ENCODE measurements at places on chromosomes 2 and 18.

DNA sequence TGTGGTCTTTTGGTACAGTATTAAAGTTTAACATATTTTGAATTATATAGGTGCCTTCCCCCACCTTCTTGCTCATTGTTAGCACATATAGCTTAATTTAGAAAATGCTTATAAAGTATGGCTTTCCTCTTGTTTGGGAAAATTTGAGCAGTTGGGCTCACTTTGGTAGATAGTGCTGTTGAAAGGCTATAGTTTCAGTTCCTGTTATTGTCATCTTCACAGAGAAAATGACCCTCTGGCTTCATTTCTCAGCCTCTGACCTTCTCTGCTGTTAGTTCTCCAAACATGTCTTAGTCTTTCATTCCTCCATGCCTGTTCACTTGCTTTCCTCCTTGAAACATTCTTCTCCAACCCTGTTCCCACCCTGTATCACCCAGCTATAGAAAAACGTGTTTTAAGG, 200.6 kb downstream of the WDR7 start:
- no peak for DNase-seq

DNA sequence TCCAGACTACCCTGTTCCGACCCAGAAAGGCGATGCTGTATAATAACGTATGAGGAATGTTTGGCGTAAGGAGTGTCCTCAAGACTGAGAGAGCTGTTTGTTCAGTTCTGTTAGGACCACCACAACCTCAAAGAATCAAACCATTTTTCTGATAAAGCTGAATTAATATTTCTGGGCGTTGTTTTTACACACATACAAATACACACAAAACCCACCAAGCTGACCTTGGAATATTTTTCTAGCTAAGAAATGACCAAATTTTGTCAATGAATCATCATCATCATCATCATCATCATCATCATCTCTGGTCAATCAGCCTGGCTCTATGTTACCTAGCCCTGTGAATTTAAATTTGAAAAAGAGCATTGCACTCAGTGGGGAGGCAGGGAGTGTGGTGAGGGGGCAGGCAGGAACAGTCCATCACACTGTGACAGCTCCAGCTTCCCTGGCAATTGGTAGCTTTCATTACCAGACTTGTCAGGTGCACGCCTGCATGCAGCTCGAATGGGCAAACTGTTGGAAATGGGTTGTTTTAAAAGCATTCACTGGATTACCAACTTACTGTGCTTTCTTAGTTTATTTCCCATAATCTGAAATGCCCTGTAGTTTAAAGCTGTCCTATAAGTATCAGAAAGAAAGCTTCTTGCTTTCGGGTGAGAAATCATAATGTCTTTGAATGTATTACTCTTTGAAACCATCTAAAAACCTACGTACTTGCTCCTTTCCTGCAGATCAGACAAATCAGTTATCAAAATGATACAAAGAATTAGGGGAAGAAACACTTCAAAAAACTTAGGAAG, 6.9 kb upstream of the POU3F3 start:
- no peak for DNase-seq

- DNase-seq, result no peak
Measured at GRCh38 chr2:119435081-119435952, 3.7 kb downstream of the TMEM37 start.

- no peak for DNase-seq
Measured at GRCh38 chr2:112185131-112185530, 46.9 kb downstream of the FBLN7 start.

GRCh38 chr2:27049422-27050280, 1.8 kb upstream of the AGBL5 start:
- DNase-seq, result no peak

- DNase-seq, result no peak
Measured at GRCh38 chr2:45330108-45330507, 281.0 kb downstream of the SRBD1 start.

DNA sequence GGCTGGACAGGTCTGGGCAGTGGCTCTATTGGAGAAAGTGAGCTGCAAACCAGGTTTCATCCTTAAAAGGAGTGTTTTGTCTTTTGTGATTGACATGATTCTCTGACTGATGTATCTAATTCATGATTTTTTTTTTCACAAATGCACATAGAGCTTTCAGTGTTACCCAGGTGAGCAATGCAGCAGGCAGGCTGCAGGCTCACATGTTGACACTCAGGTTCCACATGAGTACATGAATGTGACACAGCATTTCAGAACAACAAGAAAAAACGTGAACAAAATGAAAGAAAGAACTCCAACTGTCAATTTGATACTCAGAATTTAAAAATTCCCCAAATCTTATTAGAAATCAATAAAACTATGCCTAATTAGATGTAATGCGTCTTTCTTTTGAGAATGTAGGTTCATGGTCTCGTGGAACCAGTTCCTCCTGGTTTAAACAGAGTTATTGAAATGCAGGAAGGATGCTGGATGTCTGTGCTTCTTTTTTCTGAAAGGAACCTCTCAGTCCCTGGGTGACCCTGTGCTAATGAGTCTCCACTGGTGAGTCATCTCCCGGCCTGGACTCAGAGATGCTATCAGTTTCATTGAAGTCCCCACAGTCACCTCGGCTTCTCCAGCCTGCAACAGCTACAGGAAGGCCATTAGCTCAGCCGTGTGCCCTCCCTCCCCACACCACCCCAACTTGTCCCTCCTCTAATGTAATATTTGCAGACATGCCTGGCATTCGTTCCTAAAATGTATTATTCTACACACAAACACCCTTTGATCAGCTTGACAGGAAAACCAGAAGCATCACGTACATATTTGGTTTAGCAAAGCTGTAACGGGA, 430.4 kb downstream of the LPIN1 start:
- DNase-seq, result peak; percentile 69

DNA sequence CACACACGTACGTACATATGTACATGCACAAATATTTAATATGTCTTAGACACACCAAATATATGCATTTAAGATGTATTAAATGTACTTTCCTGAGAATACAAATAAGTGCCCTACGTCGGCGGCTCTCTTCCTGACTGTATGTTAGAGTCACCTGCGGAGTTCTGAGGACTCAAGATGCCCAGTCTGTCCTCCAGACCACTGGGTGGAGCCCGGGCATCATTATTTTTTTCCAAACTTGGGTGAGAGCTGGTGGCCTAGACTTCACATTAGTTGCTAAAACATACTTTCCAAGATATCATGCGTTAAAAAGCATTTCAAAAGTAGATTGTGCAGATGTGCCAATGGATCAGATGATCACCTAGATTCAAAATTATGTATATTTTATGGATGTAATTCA, 2.9 kb downstream of the IL18R1 start:
- DNase-seq, result peak; percentile 11

GRCh38 chr2:204491528-204491927, 53.7 kb upstream of the PARD3B start:
- DNase-seq, result no peak

DNA sequence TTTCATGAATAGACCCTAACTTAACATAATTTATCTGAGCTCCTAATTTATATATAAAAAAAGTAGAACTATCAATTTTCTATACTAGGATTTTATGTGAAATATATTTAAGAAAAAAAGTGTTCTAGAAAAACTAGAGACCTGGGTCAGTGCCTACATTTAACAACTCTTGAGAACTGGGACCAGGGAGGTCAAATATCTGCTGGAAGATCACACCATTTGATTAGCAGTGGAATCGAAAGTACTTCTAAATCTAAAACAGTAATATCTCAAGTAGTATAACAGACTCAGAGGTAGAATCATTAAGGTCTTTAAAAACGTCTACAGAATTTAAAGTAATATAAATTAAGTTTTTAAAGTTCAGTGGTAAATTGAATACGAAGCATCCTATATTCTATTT, 34.6 kb downstream of the PPP3R1 start:
- DNase-seq, result peak; percentile 60

GRCh38 chr2:200146501-200146900, 160.0 kb upstream of the SPATS2L start:
- no peak for DNase-seq

DNA sequence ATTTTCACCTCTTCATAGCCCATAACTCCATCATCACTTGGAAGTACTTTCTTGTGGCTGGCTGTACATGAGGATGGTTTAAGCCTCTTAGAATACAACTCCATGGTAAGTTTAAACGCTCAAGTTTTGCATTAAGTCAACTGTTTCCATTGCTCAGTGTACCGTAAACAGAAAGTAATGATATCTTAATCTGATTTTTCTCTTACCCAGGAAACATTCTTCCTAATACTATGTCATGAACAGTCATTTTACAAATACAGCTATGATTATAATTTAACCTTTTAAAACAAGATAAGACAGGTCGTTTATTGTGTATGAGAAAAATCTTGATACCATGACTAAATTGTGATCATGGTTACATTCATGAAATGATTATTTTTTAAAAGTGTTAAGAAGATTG, 11.6 kb upstream of the DYNC2LI1 start:
- DNase-seq, result no peak

- peak; percentile 18 for DNase-seq
Measured at GRCh38 chr2:11234309-11234708, 79.0 kb downstream of the SLC66A3 start.

- DNase-seq, result no peak
Measured at GRCh38 chr2:67689186-67689585, 292.1 kb downstream of the ETAA1 start.

- no peak for DNase-seq
Measured at GRCh38 chr2:83364264-83364663, 1094.8 kb downstream of the SUCLG1 start.

DNA sequence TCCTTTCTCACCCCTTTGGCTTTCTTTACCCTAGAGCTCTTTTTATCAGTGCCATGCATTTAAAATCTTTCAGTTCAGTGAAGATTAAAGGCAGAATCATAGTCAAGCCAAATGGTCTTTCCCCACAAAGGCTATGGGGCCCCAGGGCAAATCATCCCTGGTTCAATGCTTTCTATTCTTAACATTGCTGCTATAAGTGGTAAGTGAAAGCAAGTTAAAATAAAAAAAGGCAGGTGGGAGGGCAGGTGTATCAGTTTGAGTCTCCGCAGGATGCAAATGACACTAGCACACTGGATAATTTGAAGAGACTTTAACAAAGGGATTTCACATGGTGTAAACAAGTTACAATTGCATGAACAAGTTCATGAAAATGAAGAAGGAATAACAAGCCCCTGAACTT, 757.4 kb downstream of the SATB2 start:
- DNase-seq, result no peak

GRCh38 chr2:118614841-118615271, 232.6 kb downstream of the EN1 start:
- no peak for DNase-seq

Data from erythroblast (primary cell).